Activated CD8-positive, alpha-beta T cell treated with anti-CD3 and anti-CD28 coated beads, Interleukin-2, amount 10 ng/mL, durations not matched to agents 7 days and 5 days (primary cell): ENCODE measurements at places on chromosomes 13 and 19.
A peak's percentile ranks its signal among the peaks of the same experiment; 100 is the strongest.

DNA sequence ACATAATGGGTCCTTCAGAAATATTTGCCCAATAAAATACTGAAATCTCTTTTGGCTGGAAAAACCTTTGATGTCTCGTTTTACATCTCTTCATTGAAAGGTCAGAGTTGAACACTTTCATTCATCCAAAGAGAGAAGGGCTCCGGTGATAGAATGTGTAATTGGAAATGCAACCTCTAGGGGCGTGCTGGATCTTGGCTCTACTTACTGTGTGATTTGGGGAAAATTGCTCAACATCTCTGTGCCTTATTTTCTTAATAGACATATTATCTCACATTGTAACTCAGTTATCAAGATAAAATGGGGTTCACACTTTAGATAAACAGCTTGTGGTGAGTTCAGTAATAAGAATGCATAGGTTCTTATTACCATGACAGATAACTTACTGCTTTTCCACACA is 1444.1 kb downstream of the SLITRK5 start:
- H3K27me3 ChIP-seq: no peaks in the 10 kb centered on the region
- no peaks in the 10 kb centered on the region for H3K4me1 ChIP-seq
- no peak overlapping the region for H3K27ac ChIP-seq
- DNase-seq: no peak
- no peak overlapping the region for H3K4me3 ChIP-seq

DNA sequence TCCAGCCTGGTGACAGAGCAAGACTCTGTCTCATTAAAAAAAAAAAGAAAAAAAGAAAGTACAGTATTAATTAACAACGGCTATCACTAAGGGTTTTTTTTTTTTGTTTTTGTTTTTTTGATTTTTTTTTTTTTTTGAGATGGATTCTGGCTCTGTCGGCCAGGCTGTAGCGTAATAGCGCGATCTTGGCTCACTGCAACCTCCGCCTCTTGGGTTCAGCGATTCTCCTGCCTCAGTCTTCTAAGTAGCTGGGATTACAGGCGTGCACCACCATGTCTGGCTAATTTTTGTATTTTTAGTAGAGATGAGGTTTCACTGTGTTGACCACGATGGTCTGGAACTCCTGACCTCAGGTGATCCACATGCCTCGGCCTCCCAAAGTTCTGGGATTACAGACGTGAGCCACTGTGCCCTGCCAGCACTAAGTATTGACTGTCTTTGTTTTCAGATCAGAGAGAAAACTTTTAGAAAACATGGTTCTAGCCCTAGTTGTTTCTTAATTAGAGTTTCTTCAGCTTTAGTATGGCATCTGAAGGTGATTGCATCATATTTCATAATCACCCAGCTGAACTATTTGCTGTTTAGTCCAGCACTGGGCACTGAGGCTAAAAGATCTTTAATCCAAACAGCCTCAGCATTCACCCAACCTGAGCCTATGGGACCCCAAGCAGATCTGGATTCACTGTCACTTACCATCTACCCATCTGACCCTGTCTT is 2.7 kb upstream of the GATAD2A start:
- peak overlapping the region; percentile 49 for H3K27ac ChIP-seq
- peaks cover 42% of the 10 kb centered on the region for H3K4me1 ChIP-seq
- no peak overlapping the region for H3K4me3 ChIP-seq
- H3K36me3 ChIP-seq: peaks cover 20% of the 10 kb centered on the region
- H3K27me3 ChIP-seq: no peaks in the 10 kb centered on the region

DNA sequence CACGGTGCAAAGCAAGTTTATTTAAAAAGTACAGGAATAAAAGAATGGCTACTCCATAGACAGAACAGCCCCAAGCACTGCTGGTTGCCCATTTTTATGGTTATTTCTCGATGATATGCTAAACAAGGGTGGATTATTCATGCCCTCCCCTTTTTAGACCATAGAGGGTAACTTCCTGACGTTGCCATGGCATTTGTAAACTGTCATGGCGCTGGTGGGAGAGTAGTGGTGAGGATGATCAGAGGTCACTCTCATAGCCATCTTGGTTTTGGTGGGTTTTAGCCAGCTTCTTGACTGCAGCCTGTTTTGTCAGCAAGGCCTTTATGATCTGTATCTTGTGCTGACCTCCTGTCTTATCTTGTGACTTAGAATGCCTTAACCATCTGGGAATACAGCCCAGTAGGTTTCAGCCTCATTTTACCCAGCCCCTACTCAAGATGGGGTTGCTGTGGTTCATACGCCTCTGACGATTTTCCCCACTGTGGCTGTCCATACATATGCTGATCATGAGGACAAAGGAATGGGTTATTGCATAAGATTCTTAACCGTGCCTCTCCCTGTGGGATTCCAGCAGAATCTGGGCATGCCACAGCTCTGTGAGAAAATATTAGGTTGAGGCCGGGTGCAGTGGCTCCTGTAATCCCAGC is 36.9 kb upstream of the ZNF507 start:
- H3K4me1 ChIP-seq: no peaks in the 10 kb centered on the region
- no peaks in the 10 kb centered on the region for H3K36me3 ChIP-seq
- peaks cover 6% of the 10 kb centered on the region for H3K27me3 ChIP-seq
- H3K27ac ChIP-seq: no peak overlapping the region

- H3K36me3 ChIP-seq: no peaks in the 10 kb centered on the region
- no peak overlapping the region for H3K27ac ChIP-seq
- DNase-seq: peak; percentile 67
- H3K4me1 ChIP-seq: no peaks in the 10 kb centered on the region
Observed at GRCh38 chr13:30865123-30866049, 40.7 kb upstream of the MEDAG start.

GRCh38 chr19:49155820-49156346 is 687 bp upstream of the HRC start:
- H3K27me3 ChIP-seq: peaks cover 58% of the 10 kb centered on the region
- H3K4me3 ChIP-seq: no peak overlapping the region
- DNase-seq: no peak
- H3K27ac ChIP-seq: no peak overlapping the region

DNA sequence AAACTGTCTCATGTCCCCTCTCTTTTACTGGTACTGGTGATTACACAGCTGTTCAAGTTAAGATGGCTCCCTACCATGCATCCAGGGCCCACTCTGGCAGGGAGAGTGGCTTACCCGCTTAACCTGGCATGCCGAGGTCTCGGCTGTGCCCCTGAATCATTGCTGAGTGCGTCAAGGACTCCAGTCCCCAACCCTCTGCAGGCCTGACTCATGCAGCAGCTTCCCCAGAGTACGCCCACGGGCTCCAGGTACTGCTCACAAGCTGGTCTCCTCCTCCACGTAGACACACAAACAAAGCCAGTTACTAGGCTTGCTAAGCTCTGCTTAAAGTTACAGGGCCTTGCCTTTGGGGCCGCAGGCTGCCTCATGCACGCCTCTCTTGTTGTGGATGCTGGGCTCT is 447.4 kb downstream of the COG6 start:
- peaks cover 14% of the 10 kb centered on the region for H3K36me3 ChIP-seq
- no peak overlapping the region for H3K27ac ChIP-seq
- DNase-seq: no peak
- no peak overlapping the region for H3K4me3 ChIP-seq
- H3K4me1 ChIP-seq: peaks cover 21% of the 10 kb centered on the region
- no peaks in the 10 kb centered on the region for H3K27me3 ChIP-seq

DNA sequence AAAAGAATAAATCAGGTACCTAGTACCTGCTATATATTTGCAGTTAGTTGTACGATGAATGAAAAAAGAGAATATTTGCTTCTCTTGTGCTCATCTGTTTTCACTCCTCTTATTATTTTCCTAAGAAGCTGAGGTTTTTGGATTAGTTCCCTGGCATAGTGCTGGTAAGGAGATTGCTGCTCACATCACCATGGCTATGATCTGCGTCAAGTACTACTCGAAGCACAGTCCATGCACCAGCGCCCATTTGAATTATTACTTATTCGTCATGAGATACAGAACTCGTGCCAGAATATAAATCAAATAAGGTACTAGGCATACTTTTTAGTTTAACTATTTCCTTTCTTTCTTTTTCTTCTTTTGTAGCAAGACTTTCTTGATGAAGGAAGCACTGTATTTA is 7.1 kb downstream of the SERTM1 start:
- H3K4me3 ChIP-seq: no peak overlapping the region
- H3K4me1 ChIP-seq: no peaks in the 10 kb centered on the region
- no peaks in the 10 kb centered on the region for H3K36me3 ChIP-seq
- DNase-seq: no peak

GRCh38 chr13:20222553-20222952 is 9.6 kb downstream of the GJB6 start:
- H3K4me1 ChIP-seq: peaks cover 18% of the 10 kb centered on the region
- H3K27ac ChIP-seq: no peak overlapping the region
- no peak overlapping the region for H3K4me3 ChIP-seq
- H3K27me3 ChIP-seq: peaks cover 7% of the 10 kb centered on the region
- no peaks in the 10 kb centered on the region for H3K36me3 ChIP-seq
- no peak for DNase-seq

- H3K36me3 ChIP-seq: no peaks in the 10 kb centered on the region
- H3K4me1 ChIP-seq: no peaks in the 10 kb centered on the region
- H3K27ac ChIP-seq: no peak overlapping the region
- no peak overlapping the region for H3K4me3 ChIP-seq
- H3K27me3 ChIP-seq: no peaks in the 10 kb centered on the region
Observed at GRCh38 chr13:64672751-64673150, 2557.4 kb downstream of the PCDH9 start.

- peak; percentile 74 for DNase-seq
- H3K4me3 ChIP-seq: no peak overlapping the region
- no peak overlapping the region for H3K27ac ChIP-seq
- no peaks in the 10 kb centered on the region for H3K27me3 ChIP-seq
- H3K36me3 ChIP-seq: peaks cover 29% of the 10 kb centered on the region
- H3K4me1 ChIP-seq: peaks cover 13% of the 10 kb centered on the region
Observed at GRCh38 chr19:33125929-33126388, 6.0 kb upstream of the WDR88 start.

DNA sequence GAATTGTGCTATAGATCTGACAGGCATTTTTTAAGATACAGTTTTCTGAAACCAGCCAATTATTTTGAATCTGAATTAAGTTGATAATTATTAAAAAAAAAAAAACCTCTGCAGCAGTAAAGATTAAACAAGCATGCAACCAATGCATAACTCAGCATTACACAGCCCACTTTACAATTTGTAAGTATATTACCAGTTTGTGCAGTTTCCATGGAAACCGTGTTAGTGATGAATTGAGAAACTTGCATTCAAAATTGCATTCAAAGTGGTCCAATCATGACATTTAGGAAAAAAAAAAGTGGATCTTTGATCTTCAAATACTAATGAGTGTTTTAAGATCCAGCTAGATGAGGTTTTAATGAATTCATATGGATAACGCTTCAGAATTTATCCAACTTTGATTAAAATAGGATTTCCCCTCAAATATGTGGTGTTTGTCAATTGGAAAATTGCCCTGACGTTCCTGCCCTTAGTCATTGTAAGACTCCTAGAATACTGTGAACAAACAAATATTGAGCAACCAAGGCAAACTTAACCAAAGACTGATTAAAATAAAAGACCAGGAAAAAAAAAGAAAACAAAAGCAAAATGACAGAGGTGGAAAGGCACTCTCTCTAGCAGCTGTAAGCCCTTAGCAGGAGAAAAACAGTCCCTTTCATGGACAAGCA is 314.8 kb upstream of the MAB21L1 start:
- no peaks in the 10 kb centered on the region for H3K4me1 ChIP-seq
- H3K27me3 ChIP-seq: no peaks in the 10 kb centered on the region
- H3K36me3 ChIP-seq: no peaks in the 10 kb centered on the region
- H3K4me3 ChIP-seq: no peak overlapping the region

GRCh38 chr13:79869326-79869725 is 388.4 kb downstream of the NDFIP2 start:
- H3K27me3 ChIP-seq: no peaks in the 10 kb centered on the region
- no peak overlapping the region for H3K27ac ChIP-seq
- no peak overlapping the region for H3K4me3 ChIP-seq
- no peaks in the 10 kb centered on the region for H3K36me3 ChIP-seq
- DNase-seq: no peak

DNA sequence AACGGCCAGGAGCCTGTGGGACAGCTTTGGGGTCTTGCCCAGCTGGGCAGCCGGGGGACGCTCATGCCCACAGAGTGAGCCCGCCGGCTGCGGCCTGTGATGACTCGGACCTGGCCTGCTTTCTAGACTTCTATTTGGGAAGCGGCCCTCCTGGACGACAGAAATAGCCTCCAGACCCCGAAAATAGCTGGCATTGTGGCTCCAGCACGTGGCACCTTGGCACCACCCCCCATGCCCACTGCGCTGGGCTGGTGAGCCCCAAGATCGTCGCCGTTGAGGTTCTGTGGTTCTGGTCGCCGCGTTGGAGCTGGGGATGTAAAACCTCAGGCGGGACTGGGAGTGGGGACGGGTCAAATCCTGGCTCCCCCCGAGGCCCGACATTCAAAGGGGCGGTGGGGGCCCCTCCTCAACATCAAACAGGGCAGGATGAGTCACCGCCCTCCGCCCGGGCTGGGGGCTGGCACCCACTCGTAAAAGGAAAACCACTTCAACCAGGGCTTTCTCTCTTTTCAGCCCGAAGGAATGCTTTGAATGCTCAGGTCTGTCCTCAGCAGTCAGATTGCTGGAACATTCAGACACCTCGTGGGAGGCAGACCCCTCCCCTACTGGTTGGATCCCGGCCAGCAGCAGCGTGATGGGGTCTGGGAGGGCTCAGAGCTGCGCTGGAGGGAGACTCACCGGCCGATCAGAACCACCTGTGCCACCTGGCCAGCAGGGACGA is 42.1 kb downstream of the GADD45B start:
- no peak overlapping the region for H3K4me3 ChIP-seq
- peaks cover 9% of the 10 kb centered on the region for H3K4me1 ChIP-seq
- no peaks in the 10 kb centered on the region for H3K36me3 ChIP-seq
- no peaks in the 10 kb centered on the region for H3K27me3 ChIP-seq
- no peak for DNase-seq

GRCh38 chr13:85314686-85315085 is 484.5 kb downstream of the SLITRK6 start:
- no peaks in the 10 kb centered on the region for H3K4me1 ChIP-seq
- H3K4me3 ChIP-seq: no peak overlapping the region
- no peak for DNase-seq
- no peaks in the 10 kb centered on the region for H3K36me3 ChIP-seq
- no peaks in the 10 kb centered on the region for H3K27me3 ChIP-seq

DNA sequence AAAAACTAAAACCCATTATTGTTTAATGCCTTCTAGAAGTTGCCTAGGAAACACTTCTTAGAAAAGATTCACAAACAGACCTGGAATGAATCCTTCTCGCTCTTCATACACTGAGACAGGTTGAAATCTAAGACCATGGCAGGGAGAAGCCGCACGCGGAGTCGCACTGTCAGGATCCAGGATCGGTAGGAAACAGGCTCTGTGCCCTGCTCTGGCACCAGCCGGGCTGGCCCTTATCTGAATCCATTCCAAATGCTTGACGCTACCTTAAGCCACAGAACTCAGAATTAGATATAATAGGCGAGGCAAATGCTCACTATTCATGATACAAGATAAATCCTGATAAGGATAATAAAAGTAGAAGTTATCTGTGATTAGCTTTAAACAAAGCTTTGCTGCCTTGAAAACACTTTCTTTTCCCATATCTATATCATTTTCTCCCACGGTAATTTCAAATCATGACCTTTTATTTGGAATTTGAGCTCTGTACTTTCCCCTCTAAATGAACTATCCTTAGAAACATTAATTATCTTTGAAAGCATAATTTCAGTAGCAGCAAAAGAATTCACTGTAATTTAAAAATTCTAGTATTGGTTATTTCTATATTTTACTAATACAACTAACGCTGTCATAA is 385.6 kb downstream of the IRS2 start:
- H3K27ac ChIP-seq: no peak overlapping the region
- H3K4me1 ChIP-seq: no peaks in the 10 kb centered on the region
- H3K4me3 ChIP-seq: no peak overlapping the region
- H3K27me3 ChIP-seq: no peaks in the 10 kb centered on the region

- no peak overlapping the region for H3K27ac ChIP-seq
- H3K27me3 ChIP-seq: no peaks in the 10 kb centered on the region
- no peaks in the 10 kb centered on the region for H3K4me1 ChIP-seq
- no peak for DNase-seq
- H3K4me3 ChIP-seq: no peak overlapping the region
Observed at GRCh38 chr19:37867831-37868230, 38.6 kb downstream of the WDR87 start.
